8988T (cell line): ENCODE measurements at places on chromosomes 3 and 15.

DNA sequence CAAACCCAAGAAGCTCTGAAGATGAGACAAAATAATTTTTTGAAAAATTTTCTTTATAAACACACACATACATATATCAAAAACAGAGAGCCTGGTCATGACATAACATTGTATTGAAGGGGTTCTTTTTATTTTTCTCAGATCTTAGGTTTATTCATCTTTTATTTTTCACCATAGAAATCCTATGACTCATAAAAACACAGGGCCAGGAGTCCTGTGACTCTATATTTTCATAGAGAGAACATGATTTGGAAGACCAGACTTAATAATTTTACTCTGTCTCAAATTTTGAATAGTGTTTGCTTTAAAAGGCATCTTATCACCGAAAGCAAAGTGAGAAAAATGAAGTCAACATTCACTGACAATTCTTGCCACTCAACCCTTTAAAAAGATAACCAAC, 57.7 kb downstream of the SUCNR1 start:
- DNase-seq = no peak

DNA sequence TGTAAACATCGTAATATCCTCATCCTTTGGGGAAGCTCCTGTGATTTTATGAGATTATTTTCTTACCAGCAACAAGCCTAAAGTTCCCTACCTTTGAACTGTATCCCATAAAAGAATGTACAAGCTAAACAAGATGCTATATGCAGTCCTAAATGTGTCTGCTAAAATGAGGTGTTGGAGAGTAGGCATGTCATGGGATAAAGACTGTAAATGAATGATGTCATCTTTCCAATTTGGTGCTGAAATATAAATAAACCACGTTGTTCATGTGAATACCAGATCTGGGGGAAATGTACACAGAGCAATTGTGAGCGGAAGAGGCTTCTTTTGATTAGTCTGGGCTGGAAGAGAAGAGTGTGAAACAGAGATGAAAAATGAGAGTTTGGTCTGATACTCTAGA, 214.9 kb upstream of the WNT5A start:
- no peak for DNase-seq

- no peak for DNase-seq
Observed at GRCh38 chr15:63380151-63380807, 1.4 kb downstream of the CA12 start.

DNA sequence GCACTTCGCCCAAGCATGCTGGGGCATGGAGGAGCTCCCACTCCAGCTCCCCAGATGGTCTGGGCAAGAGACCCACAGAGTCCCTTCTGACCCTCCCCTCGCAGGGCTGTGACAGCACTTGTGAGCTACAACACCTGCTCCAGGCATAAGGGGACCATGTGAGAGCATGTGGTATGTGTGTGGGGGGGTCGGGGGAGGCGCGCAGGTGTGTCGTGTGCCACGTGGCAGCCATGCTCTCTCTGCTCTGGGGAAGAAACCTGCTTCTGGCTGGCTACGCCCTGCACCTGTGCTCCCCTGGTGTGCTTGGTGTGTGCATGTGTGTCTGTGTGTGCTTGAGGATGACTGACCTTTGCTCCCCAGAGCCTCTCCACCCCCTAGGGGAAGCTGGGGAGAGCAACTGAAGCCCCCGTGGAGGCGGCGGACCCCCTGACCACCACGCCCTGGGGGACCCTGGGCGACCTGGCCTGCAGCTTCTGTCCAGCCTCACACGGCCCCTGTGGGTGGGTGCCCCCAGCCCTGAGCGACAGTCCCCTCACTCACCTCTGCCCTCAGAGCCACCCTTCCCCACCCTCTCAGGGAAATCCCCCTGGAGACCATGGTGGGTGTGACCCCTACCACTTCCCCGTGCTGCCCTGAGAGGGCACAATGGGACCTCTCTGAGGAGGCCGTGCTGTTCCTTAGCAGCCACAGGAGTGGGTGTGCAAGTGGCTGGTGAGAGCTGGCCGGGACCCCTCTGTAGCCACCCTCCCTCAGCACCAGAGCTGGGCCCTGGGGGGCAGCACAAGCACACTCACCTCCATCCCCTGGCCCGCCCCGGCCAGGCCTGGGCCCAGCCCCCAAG, 16.6 kb upstream of the SEC13 start:
- DNase-seq = no peak

- DNase-seq = no peak
Observed at GRCh38 chr3:127770671-127771355, 51.5 kb downstream of the MGLL start.
